ENCODE measurements at places on chromosomes 7 and 10.
A peak's percentile ranks its signal among the peaks of the same experiment; 100 is the strongest.

DNA sequence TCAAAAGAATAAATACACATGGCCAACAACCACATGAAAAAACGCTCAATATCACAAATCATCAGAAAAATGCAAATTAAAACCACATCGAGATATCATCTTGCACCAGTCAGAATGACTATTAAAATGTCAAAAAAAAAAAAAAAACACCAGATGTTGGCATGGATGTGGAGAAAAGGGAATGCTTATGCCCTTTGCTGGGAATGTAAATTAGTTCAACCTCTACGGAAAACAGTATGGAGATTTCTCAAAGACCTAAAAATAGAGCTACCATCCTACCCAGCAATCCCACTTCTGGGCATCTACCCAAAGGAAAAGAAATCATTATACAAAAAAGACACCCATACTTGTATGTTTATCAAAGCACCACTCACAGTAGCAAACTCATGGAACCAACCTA, 45.0 kb upstream of the DIP2C start:
- no peaks in the 10 kb centered on the region for H3K4me1 ChIP-seq
- no peak for DNase-seq
- peaks cover 6% of the 10 kb centered on the region for H3K36me3 ChIP-seq
- peaks cover 35% of the 10 kb centered on the region for H3K27me3 ChIP-seq
- no peak overlapping the region for H3K4me3 ChIP-seq
- H3K27ac ChIP-seq: no peak overlapping the region

DNA sequence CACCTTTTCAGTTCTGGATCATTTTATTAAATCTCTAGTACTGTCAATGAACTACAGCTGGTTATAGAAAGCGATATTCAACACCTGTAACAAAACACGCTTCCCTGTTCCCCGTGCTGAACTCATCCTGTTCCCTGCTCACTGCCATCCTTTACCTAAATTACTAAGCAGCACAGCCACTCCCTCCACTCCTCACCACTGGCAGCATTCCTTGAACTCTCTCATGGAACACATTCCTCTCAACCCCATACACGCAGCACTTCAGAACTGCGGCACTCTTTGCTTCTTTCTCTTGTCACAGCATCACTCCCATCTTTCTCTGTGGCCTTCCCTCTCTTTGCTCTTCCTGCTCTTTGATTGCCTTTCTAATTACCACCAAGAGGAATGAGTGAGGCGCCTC, 27.4 kb downstream of the RELN start:
- DNase-seq: no peak
- no peaks in the 10 kb centered on the region for H3K4me1 ChIP-seq
- H3K4me3 ChIP-seq: no peak overlapping the region
- H3K36me3 ChIP-seq: no peaks in the 10 kb centered on the region
- no peak overlapping the region for H3K27ac ChIP-seq

GRCh38 chr7:45726883-45727282, 146.0 kb downstream of the CCDC201 start:
- H3K27ac ChIP-seq: no peak overlapping the region
- H3K4me3 ChIP-seq: no peak overlapping the region
- DNase-seq: no peak

- no peak overlapping the region for H3K27ac ChIP-seq
- DNase-seq: no peak
- peak overlapping the region; percentile 82 for H3K4me3 ChIP-seq
- no peaks in the 10 kb centered on the region for H3K36me3 ChIP-seq
- H3K27me3 ChIP-seq: no peaks in the 10 kb centered on the region
These were observed 1.6 kb upstream of the AGK start for GRCh38 chr7:141549582-141549981.

- H3K36me3 ChIP-seq: no peaks in the 10 kb centered on the region
- no peak overlapping the region for H3K27ac ChIP-seq
These were observed 77.8 kb upstream of the PDCD4 start for GRCh38 chr10:110793886-110794285.

DNA sequence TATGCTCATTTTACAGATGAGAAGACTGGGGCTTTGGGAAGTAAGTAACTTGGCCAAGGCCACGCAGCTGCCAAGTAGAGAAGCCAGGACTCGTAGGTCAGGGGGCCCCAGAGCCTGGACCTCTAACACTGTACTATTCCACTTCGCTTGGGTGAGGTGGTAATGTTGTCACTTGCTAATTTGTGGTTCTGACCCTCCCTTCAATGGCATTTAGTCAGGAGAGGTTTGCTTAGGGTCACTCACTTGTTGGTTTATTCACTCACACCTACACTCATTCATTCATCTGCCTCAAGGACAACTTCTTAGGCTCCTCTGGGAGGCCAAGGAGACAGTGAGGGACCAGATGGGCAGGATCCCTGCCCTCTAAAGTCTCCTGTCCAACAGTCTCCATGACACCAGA, 21.3 kb downstream of the BTBD16 start:
- H3K27ac ChIP-seq: no peak overlapping the region
- no peak overlapping the region for H3K4me3 ChIP-seq
- peaks cover 3% of the 10 kb centered on the region for H3K27me3 ChIP-seq
- no peak for DNase-seq

DNA sequence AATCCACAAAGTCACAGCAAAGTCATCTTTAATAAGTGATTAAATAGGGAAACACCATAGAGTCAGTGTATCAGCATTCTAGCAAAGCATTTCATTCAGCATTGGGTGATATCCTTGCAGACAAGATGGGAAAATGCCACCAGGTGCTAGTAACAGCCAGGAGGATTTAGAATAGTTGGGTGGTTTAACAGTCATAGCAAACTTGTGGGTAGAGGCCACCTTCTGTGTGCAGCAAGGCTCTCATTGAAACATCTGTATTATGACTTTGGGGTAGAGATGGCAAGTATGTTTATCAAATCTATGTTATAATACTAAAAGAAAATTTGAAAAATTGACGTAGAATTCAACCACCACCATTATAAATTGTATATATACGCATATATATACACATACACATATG, 26.4 kb upstream of the ADO start:
- DNase-seq: no peak
- H3K4me1 ChIP-seq: peaks cover 6% of the 10 kb centered on the region
- no peak overlapping the region for H3K27ac ChIP-seq
- H3K27me3 ChIP-seq: no peaks in the 10 kb centered on the region
